ENCODE measurements at places on chromosomes 7 and 10.

GRCh38 chr10:102726274-102726673, 11.8 kb downstream of the SFXN2 start:
- DNase-seq: no peak

DNA sequence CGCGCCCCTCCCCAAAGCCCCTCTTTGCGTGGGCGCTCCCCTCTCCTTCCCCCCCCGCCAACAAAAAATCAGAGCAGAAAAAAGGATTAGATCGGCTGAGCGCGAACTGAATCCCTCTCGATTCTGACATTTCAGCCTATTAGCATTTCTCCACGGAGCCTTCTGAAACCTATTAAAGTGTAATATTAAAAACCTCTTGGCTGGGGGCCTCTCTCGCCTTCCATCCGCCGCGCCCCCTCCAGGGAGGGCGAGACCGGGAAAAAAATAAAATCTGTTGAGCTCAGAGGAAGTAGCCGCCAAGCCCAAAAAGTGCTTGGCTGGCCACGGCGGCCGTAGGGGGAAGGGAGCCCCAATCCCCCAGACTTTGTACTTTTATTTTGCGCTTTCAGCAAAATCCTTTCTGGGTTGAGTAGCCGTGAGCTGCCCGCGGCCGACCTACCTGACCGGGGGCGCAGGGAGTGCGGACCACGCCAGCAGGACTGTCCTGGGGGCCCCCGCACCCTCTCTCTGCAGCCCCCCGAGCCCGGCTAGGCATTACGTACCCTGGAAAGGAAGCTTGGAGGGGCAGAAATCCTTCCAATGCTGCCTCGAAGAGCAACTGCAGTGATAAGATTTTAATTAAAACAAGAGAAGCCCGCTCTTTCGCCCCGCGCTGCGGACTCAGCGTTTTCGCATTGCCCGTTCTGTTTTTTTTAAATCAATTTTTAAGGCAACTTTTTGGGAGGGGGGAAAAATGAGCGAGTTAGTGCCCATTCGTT, 1.3 kb upstream of the TNRC18 start:
- no peak for DNase-seq

DNA sequence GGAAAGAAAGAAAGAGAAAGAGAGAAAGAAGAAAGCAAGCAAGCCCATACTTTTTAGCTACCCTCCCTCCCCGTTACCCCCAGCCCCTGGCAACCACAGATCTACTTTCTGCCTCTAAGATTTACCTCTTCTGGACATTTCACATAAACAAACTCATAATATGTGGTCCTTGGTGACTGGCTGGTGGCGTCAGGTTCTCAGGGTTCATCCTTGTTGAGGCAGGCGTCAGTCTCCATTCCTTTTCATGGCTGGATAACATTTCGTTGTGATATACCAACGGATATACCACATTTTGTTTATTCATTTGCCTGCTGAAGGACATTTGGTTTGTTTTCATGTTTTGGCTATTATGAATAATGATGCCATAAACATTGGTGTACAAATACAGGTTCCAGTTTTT, 30.5 kb downstream of the CDH23 start:
- no peak for DNase-seq

DNA sequence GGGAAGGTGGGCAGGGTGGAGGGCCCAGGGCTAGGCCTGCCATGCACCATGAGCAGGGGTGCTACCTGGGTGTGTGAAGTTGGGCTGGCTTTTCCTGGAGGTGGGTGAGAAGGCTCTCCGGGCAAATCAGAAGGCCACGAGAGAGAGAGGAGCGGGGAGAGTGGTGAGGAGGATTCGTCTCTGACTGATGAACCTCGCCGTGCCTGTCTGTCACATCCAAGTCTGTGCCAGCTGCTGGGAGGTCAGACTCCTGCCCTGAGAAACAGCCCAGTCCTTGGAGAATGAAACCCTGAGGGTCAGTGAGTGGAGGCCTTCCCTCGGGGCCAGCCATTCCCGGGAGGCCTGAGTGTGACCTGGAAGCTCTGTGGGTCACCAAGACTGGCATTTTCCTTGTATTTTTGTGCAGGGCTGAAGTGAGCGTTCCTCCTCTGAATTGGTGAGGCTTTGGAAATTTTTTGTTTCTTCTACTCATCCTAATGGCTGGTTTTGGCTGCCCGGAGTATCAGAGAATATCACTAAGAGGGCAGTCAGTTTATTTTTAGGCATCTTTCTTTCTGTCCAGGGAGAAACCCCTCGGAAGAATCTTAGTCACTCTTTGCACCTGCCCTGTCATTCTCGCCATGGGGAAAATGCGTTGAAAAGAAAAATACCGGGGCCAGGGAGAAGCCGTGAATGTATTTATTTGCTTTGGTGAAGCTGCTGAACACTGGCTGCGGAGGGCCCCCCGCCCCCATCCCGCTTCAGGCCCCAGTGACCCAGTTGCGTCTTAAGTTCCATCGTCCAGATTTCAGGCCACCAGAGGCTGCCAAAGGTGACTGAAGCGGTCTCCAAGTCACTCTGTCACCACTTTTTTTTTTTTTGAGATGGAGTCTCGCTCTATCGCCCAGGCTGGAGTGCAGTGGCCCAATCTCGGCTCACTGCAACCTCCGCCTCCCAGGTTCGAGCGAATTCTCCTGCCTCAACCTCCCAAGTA, 6.5 kb upstream of the AP5Z1 start:
- no peak for DNase-seq

DNA sequence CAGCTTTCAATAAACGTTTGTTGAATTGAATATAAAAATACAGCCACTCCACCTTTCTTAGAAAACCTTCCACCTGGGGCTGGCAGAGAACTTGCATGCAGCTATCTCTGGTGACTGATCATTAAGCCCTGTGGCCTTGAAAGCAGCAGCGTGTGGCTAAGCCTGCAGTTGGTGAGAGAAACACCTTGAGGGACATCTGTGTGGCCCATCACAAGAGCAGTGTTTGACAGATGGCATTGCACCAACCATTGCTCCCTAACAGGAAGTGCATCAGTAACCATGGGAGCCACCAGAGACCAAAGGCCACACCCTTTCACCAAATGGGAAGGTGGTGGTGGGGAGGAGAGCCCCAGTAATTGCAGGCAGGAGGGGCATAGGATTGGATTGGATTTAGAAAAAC, 22.4 kb downstream of the RHOBTB1 start:
- no peak for DNase-seq

- DNase-seq: no peak
These were observed 38.6 kb upstream of the TNRC18 start for GRCh38 chr7:5462216-5462615.

- peak; percentile 19 for DNase-seq
These were observed 330.8 kb downstream of the PTEN start for GRCh38 chr10:88194041-88194887.

- DNase-seq: no peak
These were observed 3.5 kb downstream of the TMEM273 start for GRCh38 chr10:49184642-49185111.

DNA sequence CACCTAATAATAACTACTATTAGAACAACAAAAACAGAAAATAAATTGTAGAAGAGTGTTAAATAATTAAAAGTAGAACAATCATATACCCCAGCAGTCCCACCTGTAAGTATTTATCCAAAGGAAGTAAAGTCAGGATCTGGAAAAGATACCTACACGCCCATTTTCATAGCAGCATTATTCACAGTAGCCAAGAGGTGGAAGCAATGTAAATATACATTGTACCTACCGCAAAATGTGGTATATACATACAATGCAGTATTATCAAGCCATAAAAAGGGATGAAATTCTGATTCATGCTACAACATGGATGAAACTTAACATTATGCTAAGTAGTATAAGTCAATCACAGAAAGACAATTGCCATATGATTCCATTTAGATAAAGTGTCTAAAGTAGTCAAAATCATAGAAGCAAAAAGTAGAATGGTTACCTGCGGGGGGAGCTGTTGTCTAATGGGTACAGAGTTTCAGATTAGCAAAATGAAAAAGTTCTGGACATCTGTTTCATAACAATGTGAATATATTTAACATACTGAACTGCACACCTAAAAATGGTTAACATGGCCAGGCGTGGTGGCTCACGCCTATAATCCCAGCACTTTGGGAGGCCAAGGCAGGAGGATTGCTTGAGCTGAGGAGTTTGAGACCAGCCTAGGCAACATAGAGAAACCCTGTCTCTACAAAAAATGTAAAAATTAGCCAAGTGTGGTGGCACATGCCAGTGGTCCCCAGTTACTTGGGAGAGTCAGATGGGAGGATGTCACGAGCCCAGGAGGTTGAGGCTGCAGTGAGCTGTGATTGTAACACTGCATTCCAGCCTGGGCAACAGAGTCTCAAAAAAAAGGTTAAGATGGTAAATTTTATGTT, 6.0 kb upstream of the TMED4 start:
- DNase-seq: peak; percentile 16

DNA sequence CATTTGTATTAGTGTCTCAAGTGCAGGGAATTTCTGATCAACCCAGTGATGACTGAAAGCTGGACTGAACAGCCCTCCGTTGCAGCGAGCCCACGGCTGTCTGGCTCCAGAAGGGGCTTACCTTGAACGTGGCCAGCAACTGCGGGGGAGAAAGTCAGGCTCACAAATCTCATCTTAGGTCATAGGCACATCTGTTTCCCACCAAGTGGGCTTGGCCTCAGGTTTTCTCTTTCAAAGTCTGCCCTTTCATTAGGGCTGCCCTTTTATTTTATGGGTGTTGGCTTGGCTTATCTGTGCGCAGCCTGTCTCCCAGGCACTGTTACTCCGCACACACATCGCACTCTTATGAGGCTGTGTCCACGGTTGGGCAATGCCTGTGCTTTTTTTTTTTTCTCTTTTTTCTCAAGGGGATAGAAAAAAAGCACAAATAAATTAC, 178.0 kb downstream of the JCAD start:
- no peak for DNase-seq

GRCh38 chr7:118285358-118285757, 60.9 kb downstream of the ANKRD7 start:
- DNase-seq: no peak

GRCh38 chr10:43373461-43373860, 2.0 kb downstream of the FXYD4 start:
- DNase-seq: no peak

- DNase-seq: no peak
These were observed 29.2 kb upstream of the KCNMA1 start for GRCh38 chr10:77666821-77667220.

DNA sequence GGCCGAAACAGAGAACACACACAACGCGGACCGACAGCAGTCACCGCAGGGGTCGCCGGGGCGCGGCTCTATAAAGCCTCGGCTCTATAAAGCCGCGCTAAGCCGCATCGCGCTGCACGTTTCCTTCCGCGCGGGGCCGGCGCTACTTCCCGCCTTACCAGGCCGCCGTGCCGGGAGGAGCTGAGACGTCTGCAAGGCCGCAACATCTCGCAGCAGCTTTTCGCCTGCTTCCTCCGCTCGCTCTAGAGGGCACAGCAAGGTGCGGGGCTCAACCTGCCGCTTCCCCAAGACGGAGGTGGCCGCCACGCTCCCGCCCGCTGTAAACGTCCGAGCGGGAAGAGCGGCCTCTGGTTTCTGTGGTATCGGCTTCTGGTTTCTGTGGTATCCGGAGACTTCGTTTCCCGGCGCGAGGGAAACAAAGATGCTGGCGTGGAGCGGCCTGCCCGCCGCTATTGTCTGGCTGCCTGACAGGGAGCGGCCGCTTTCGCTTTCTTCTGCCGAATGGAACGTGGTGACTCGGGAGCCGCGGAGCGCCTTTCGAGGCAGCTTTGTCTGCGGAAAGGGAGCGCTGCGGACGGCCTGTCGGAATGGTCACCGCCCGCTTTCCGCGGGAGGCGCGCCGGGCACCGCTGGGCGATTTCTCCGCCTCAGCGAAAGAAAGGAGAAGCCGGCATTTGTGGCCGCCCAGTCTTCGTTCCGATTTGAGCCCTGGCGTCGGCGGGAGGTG, 91.8 kb downstream of the SPAG6 start:
- DNase-seq: peak; percentile 74

DNA sequence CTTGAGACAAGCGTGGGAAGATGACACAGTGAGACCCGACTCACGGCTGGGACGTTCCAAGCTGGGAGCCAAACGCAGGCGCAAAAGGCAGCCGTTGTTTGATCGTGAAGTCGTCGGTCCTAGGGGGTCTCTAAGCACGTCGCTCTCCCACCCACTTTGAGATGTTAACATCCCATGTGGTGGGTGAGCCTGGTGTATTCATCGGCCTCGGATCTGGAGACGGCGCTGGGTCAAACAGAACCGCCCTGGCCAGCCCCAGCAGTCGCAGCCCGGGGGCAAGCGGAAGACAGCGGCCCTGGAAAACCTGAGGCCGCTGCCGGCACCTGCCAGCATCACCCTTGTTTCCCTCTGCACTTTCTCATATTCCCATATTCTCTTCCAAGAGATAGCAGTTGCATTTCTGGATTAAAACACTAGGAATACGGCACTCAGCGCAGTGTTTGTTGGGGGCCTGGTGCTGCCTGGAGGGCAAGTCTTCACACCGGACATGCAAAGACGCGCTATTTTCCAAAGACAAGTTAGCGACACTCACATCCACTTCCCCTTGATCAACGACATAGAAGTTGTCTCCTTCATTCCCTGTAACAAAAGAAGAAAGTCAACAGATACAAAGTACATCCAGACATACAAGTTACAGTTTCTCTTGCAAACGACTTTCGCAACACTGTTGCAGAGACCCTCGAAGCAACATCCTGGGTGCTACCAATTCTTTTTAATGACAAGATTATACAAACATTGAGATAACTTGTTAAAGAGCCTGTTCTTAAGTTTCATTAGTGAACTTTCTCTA, 86.2 kb upstream of the PDGFA start:
- no peak for DNase-seq

GRCh38 chr10:57962839-57963238, 304.9 kb downstream of the IPMK start:
- DNase-seq: no peak

GRCh38 chr10:12471135-12471534, 121.8 kb downstream of the CAMK1D start:
- no peak for DNase-seq

GRCh38 chr10:4306871-4307270, 519.1 kb upstream of the AKR1E2 start:
- DNase-seq: no peak

GRCh38 chr10:51711519-51711891, 12.1 kb upstream of the CSTF2T start:
- DNase-seq: no peak

DNA sequence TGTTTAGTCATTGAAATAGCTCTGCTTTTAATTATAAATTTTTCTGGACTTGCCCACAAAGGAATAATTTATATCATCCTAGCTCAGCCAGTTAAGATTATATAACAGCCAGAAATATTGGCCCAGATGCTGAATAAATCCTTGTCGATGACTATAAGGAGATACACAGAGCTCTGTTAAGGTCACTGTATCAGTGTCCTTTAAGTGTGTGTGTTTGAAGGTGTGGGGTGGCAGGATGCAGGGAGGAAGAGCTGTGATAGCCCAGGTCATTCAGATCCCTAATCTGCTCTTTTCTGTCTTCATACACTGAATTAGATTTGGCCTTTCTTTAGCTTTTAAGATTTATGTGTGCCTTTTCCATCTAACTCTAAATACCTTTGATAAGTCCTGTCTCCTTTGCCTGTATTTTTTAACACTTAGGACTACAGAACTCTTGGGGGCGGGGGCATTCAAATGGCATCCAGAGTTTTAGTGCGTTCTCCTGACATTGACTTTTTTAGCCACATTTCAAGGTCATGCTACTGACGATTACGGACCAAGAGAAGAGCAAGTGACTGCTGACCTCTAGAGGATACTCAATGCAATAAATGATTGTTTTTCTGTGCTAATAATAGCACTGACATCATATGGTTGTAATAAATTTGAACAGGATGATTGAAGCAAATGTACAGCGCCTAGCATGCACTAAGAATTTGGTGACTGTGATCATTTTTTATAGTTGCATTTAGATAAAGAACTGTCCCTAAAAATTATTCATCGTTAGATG, 172.3 kb downstream of the CACNB2 start:
- no peak for DNase-seq

Measured in T-helper 22 cell (primary cell).